ENCODE measurements at places on chromosomes 5 and 9.

GRCh38 chr5:65263321-65263720 lies 218.4 kb downstream of the ADAMTS6 start:
- DNase-seq = no peak

DNA sequence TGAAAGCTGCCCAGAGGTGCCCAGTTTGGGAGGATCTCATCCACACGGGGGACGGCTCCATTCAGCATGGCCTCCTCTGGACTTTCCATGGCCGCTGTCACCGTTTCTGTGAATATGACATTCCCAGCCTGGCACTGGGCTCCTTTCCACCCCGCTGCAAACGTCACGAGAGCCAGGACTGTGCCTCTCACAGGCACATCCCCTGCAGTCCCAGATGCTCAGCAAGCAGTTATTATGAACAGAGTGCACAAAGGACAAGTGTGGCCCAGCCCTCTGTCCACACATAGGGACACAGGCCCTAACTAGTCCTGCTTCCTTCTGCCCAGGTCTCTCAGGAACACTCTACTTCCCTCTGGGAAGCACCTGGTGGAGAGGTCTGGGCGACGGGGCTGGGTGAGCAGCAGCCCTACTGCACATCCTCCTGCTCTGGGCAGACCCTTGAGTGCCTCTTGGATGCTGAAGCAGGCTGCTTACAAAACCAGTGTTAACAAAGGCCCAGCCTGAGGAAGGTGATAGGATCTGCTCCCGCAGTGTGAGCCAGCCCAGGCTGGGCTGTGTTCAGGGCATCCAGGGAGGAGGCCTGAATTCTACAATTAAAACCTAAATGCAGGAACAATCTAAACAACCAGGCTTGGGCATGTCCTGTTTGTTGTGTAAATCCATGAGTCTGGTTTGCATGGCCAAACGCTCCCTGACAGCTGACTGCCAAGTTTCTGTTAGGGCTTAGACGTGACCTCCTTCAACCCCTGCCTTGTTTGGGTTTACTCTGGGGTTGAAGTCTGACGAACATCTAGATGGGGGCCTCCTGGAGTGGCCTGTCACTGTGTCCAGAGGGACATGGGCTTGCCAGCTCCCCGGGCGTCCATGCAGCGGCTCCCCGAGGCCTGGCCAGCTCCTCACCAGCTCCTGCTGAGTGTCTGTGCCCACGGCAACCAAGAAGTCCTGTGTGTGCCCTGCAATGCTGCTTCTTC lies 269.8 kb downstream of the GADD45G start:
- no peak for DNase-seq

- no peak for DNase-seq
Observed at GRCh38 chr5:57277085-57277484, 103.2 kb downstream of the GPBP1 start.

GRCh38 chr5:118326481-118327045 lies 661.8 kb downstream of the DTWD2 start:
- DNase-seq = no peak

DNA sequence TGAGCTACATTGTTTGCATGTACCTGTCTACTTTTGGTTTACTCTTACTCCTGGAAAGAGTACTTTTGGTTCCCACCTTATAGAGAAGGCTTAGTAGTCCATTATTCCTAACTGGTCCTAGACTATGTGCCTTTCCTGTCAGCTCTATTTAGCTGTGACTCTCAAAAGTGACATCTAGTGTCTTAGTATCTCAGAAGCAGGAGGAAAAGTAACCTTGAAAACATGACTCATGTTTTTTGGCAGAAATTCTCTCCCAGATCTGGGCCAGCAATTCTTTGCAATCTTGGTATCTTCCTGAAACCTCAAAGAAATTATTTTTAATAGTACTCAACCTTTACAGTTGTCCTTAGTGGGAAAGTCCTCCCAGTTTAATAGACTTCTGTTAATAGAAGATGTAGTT lies 691.7 kb upstream of the SEMA6A start:
- DNase-seq = no peak

- no peak for DNase-seq
Observed at GRCh38 chr5:77305956-77306355, 95.5 kb downstream of the PDE8B start.

DNA sequence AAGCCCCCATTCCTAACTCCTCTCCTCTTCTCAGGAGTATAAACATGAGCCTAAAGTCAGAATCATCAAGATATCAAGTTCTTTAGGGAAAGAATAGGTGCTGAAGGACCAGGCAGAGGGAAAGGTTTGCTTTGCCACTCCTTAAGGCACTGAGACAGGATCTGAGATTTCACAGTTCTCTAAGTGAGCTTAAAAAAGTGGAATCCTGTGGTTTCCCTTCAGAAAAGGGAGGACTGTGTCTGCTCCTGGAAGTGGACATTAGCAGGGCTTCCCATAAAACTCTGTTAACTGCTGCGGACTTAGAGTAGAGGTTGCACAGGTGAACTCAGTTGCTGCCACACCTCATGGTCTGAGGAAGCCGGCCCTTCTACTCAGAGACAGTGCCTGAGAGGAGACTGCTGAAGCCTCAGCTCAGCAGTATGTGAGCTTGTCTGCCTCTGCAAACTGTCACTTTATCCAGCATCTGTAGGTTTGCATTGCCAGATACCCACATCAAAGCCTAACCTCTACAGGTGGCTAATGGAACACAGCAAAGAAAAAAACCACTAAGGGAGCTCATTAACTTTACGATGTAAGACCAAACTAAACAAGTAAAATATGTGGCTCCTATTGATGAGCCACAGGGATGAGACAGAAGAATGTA lies 42.9 kb downstream of the RIC1 start:
- DNase-seq = peak; percentile 39

- DNase-seq = no peak
Observed at GRCh38 chr5:180604271-180604670, 13.0 kb upstream of the SCGB3A1 start.

DNA sequence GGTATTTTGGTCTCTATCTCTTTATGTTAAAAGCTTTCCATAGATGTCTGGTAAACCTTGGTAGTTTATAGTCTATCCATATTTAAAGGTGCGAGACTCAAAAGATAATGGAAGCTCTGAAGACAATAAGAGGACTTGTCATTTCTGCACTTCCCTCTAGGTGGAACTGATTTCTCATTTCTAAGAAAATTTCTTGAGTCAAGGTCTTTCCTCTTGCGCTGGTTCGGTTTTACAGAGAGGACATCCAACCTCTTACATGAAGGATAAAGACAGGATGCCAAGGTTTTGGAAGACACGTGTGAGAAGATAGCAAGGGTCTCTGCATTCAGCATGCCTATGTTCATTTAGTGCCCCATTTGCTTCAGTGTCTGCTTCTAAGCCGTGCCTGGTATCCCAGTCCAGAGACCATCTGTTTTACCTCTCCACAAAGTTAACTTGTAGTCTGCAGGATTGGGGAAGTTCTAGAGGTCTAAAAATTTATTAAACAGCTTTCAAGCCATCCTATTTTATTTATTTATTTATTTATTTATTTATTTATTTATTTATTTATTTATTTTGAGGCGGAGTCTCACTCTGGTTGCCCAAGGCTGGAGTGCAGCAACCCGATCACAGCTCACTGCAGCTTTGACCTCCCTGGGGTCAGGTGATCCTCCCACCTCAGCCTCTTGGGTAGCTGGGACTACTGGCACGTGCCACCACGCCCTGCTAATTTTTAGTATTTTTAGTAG lies 41.6 kb downstream of the KIAA1191 start:
- DNase-seq = no peak

- DNase-seq = no peak
Observed at GRCh38 chr9:91991721-91992341, 41.8 kb upstream of the ROR2 start.

DNA sequence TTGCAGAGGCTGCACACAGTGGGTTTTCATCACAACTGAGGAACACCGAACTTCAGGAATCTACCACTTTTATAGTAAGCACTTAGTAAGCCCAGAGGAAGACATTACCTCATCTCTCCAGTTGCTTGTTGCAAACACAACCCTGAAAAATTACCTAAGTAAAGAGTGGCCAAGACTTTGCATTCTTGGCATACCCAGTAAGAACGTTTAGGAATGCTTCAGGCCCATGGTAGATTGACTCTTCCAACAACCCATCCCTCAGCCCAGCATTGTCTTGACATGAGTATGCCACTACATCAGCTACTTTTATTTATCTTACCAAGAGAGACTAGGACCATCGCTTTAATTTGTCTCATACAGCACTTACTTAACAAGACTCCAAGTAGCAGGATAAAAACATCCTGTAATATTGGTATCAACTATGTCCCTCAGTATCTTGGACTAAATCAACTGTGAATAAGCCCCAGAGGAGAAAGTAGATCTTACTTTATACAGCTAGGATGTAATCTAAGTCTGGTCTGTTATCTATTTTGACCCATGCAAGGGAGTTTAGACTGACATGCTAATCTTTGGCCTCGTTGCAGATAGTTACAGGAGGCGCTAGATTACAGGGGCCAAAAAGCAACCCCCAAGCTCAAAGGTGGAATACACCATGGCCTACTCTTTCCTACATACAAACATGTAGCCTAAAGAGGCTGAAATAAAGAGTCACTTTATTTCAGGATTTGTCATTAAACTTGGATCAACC lies 114.9 kb downstream of the INVS start:
- DNase-seq = no peak

- DNase-seq = peak; percentile 16
Observed at GRCh38 chr9:131585375-131585774, 40.1 kb downstream of the PRRT1B start.

DNA sequence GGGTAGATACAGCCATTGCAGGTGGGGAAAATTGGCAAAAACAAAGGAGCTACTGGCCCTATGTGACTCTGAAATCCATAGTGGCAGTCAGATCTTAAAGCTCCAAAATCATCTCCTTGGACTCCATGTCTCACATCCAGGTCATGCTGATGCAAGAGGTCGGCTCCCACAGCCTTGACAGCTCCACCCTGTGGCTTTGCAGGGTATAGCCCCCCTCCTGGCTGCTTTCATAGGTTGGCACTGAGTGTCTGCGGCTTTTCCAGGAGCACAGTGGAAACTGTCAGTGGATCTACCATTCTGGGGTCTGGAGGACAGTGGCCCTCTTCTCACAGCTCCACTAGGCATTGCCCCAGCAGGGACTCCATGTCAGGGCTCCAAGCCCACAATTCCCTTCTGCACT lies 1190.1 kb downstream of the CDH12 start:
- DNase-seq = no peak

Measured in stimulated activated naive CD4-positive, alpha-beta T cell (primary cell).